ENCODE measurements at places on chromosomes 5 and 9.

- DNase-seq = no peak
Observed at GRCh38 chr5:14035859-14036503, 91.5 kb upstream of the DNAH5 start.

DNA sequence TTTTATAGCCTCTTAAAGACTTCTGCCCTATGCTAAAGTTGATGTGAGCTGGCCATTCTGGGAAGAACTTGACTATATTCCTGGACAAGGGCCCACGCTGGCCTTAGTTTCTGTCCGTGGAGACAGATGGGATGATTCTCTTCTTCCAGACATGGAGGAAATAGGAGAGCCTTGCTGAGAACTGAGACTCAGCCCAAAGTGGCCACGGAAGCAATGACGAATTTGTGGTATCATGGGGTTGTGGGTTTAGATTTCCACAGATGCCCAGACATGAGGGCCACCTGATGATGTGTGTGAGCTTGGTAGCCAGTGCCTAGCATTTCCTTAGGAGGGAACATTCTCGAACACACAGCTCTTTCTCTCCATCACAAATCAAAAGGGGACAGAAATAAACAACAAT is 309.1 kb downstream of the NSG2 start:
- no peak for DNase-seq

DNA sequence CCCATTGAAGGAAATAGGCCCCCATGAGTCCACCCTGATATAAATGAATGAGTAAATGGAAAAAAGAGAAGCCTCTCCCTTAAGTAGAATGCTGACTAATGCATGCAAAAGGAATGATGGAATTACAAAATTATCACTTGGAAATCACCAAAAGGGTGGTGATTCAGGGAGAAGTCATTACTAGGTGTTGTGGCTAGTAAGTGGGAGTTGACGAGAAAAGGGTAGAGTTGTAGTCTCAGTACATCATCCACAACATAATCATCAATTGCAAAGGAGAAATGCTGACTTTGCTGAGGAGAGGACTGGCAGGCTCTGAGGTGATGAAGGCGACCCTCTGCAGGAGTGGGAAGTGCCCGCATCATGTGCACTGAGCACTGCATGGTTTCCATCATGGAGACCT is 201.5 kb upstream of the S1PR3 start:
- no peak for DNase-seq

GRCh38 chr5:76174101-76174500 is 90.9 kb downstream of the SV2C start:
- DNase-seq = no peak

DNA sequence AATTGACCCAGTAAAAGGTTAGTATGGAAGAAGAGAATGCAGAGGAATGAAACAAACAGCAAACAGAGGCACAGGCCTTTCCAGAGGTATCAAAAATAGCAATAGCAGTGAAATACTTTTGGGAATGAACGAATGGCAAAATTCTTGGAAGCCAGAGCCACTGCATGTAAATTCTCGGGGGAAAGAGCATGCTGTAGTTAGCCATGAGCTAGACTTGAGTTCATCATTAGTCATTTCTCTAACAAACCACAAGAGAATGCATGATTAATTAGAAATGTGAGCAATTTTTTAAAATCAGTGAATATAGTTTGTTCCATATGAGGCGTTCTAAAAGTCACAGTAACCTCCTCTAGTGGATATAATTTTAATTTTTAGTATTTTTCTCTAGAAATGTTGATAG is 170.3 kb upstream of the PRR16 start:
- no peak for DNase-seq

DNA sequence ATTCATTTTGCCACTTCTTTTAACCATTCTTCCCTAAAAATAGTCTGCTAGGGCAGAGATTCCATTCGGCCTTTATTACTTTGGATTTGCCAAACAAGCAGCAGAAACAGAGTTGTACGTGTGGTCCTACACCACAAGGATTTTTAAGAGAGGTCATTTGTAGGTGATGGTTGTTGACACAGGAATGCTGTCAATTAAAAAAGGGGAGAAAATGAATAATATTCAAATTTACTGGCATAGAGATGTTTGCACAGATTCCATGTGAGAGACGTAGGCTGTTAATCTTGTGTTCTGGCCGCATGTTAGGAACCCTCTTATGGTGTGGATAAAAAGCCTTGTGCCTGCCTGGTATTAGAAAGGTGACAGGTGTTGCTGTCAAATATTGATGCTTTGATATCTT is 34.9 kb downstream of the TRIO start:
- no peak for DNase-seq

GRCh38 chr5:1737790-1738405 is 61.7 kb downstream of the MRPL36 start:
- DNase-seq = no peak

GRCh38 chr5:127567026-127567768 is 49.8 kb downstream of the PRRC1 start:
- DNase-seq = no peak

- no peak for DNase-seq
Observed at GRCh38 chr5:139561655-139562451, 714 bp downstream of the UBE2D2 start.

Data from stimulated activated CD4-positive, alpha-beta T cell treated with anti-CD3 and anti-CD28 coated beads, TNF-alpha, amount 100 ng/mL, for 1 hour (primary cell).